ENCODE measurements at places on chromosomes 5 and 9. TPM values are rescaled to one million over a fixed set of nuclear protein-coding genes. Genes with fewer than 3 reads are reported as not detected.

DNA sequence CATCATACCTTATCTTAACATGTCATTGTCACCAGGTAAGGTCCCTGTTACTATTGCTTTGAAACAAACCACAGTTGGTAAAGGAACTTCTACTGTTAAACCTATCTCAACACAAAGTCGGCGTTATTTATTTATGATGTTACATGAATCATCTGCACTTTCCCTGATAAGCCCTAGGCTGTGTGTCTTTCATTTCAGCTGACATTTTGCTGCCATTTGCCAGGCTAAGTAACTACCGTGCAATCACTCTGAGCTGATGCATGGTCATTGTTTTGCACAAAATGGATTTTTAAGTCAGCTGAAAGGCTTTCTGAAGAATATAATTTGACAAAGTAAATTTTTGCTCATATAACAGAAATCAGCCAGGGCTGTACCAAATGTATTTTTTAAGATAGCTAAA, 546.5 kb downstream of the ZNF608 start:
- no peaks in the 10 kb centered on the region for H3K4me1 ChIP-seq
- H3K27me3 ChIP-seq, result no peaks in the 10 kb centered on the region
- no peaks in the 10 kb centered on the region for H3K36me3 ChIP-seq
- no peak overlapping the region for H3K27ac ChIP-seq

GRCh38 chr5:31585895-31586270, 53.0 kb upstream of the PDZD2 start:
- H3K36me3 ChIP-seq, result no peaks in the 10 kb centered on the region
- H3K27ac ChIP-seq, result no peak overlapping the region
- H3K4me1 ChIP-seq, result no peaks in the 10 kb centered on the region
- DNase-seq, result no peak
- H3K27me3 ChIP-seq, result no peaks in the 10 kb centered on the region

DNA sequence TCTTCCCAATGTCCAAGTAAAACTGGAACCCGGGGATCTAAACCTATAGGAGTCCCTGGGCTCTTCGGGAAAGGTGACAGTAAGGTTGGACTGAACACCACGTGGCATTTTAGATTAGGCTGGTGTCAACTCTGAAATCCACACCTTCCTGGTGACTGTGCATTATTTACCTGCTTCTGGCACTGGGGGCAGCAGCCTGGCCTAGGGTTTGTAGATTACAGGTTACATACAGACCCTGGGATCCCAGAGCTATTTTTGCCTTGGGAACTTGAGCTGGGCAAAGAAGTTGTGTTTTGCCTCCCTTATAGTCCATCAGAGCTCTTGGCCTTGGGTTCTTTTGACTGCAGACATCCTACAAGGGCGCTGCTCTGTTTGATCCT, 173.2 kb downstream of the DAB2IP start:
- no peak for DNase-seq
- no peak overlapping the region for H3K27ac ChIP-seq
- H3K36me3 ChIP-seq, result no peaks in the 10 kb centered on the region
- H3K27me3 ChIP-seq, result no peaks in the 10 kb centered on the region
- H3K4me1 ChIP-seq, result no peaks in the 10 kb centered on the region

GRCh38 chr5:128778474-128778873, 186.8 kb upstream of the SLC27A6 start:
- no peaks in the 10 kb centered on the region for H3K36me3 ChIP-seq
- DNase-seq, result no peak
- no peaks in the 10 kb centered on the region for H3K4me1 ChIP-seq
- H3K27ac ChIP-seq, result no peak overlapping the region
- no peak overlapping the region for H3K4me3 ChIP-seq
- no peaks in the 10 kb centered on the region for H3K27me3 ChIP-seq

DNA sequence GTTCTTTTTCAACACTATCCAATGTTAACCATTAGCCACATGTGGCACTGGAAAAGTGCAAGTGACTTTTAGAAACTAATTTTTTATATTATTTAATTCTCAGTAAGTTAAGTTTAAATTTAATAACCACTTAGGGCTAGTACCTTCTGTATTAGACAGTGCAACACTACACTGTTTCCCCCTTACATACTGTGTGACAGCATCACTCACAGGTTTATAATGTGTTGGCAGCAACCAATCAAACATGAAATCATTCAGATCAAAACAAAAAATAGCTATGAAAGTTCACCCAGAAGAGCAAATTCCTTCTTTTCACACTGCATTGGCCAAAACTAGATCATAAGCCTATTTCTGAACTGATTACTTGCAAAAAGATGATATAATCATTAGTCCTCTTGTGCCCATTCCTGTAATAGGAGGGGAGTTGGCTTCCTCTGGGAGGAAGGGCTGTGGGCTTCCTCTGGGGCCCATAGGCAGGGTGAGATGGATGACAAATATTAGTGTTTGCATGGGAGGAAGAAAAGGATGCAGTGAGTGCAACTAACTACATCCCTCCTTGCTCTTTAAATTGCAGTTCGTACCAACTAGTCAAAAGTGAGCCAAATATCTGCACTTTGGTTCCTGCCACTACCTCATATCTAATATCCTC, 708.1 kb upstream of the RGMB start:
- no peak for DNase-seq
- H3K4me1 ChIP-seq, result no peaks in the 10 kb centered on the region
- no peak overlapping the region for H3K27ac ChIP-seq
- no peaks in the 10 kb centered on the region for H3K27me3 ChIP-seq

- peaks cover 7% of the 10 kb centered on the region for H3K36me3 ChIP-seq
- no peaks in the 10 kb centered on the region for H3K4me1 ChIP-seq
- H3K4me3 ChIP-seq, result no peak overlapping the region
Measured at GRCh38 chr9:123070198-123070597, 36.7 kb downstream of the GPR21 start.

DNA sequence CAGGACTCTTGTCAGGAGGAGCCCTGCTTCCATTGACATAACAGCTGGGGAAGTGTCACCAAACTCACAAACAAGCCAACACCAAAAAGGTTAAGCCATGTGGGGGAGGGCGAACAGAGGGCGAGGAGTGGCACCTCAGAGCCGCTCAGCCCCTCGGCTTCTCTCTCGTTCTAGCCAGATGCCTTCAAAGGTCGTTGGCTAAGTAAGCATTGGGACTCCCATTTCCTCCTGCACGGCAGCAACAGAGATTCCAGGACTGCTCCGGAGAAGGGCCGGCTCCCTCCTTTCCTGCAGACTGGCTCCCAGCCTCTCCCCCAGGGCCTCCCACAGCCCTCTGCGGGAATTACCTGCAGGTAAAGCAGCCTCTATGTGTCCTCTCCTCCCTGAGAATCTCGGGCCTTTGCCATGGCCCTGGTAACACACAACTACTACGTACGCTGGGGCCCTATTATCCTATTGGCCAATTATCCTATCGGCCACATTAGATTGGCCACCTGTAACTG, 52.1 kb upstream of the RNU6ATAC start:
- H3K36me3 ChIP-seq, result no peaks in the 10 kb centered on the region
- no peaks in the 10 kb centered on the region for H3K27me3 ChIP-seq
- DNase-seq, result peak; percentile 76

DNA sequence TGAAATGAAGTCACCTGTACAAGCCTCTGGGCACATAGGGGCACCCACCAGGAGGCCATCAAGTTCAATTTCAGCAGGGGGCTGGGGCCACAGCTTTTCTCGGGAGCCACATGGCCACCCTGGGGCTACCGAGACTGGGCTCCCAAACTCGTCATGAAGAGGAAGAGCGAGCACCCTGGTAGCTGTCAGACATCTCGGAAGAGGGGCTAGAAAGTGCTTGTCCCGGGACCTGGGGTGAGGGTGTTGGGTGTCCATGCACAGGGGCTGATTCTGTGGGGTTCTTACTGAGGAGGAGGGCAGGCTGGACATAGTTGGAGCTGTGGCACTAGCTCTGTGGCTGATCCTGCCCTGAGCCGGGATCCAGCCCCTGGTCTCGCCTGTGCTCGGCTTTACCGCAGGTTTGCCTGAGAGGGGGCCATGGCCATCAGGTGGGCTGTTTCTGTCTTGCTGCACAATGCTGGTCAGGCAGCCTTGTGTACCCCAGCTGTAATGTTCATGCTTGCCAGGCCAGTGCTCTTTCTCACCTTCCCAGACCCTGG, 70.3 kb downstream of the PHF2 start:
- no peaks in the 10 kb centered on the region for H3K4me1 ChIP-seq
- no peaks in the 10 kb centered on the region for H3K27me3 ChIP-seq
- DNase-seq, result no peak
- H3K27ac ChIP-seq, result no peak overlapping the region

GRCh38 chr9:127943731-127944144, 6.1 kb upstream of the DPM2 start:
- peak; percentile 93 for DNase-seq
- H3K4me1 ChIP-seq, result peaks cover 25% of the 10 kb centered on the region
- H3K36me3 ChIP-seq, result peaks cover 23% of the 10 kb centered on the region
- H3K4me3 ChIP-seq, result no peak overlapping the region
- no peak overlapping the region for H3K27ac ChIP-seq
- H3K27me3 ChIP-seq, result no peaks in the 10 kb centered on the region

The SPINK7 gene
- total RNA-seq, result not detected

The PCDHB16 gene
- 5.1 TPM for total RNA-seq

The PCDHGA2 gene
- total RNA-seq, result 4.7 TPM

GRCh38 chr9:133256686-133257091, 18.3 kb downstream of the ABO start:
- H3K4me1 ChIP-seq, result peaks cover 20% of the 10 kb centered on the region
- peak overlapping the region; percentile 72 for H3K27ac ChIP-seq
- no peak overlapping the region for H3K4me3 ChIP-seq

The PLEKHG4B gene
- total RNA-seq, result 0.13 TPM

- no peaks in the 10 kb centered on the region for H3K36me3 ChIP-seq
- H3K27me3 ChIP-seq, result no peaks in the 10 kb centered on the region
- H3K4me3 ChIP-seq, result no peak overlapping the region
- DNase-seq, result no peak
- H3K4me1 ChIP-seq, result no peaks in the 10 kb centered on the region
Measured at GRCh38 chr9:89160806-89161205, 17.8 kb downstream of the SHC3 start.

The NPR3 gene
- 12.5 TPM for total RNA-seq

DNA sequence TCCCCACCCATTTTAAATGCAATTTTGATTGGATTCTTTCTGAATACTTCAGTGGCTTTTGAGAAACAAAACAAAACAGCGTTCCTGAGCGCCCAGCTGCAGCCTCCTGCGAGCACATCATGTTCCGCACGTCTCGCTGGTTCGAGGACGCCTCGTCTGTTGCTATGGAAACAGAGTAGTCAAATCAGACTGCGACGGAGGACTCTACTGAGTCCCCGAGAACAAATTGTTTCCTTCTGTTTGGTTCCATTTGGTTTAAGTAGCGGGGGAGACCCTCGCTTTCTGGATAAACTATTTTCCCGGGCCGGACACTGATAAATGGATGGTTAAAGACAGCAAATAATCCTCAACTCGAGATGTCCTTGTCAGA, 69.0 kb downstream of the SLC28A3 start:
- no peak overlapping the region for H3K27ac ChIP-seq
- DNase-seq, result peak; percentile 83
- H3K27me3 ChIP-seq, result no peaks in the 10 kb centered on the region
- no peaks in the 10 kb centered on the region for H3K36me3 ChIP-seq
- no peaks in the 10 kb centered on the region for H3K4me1 ChIP-seq

DNA sequence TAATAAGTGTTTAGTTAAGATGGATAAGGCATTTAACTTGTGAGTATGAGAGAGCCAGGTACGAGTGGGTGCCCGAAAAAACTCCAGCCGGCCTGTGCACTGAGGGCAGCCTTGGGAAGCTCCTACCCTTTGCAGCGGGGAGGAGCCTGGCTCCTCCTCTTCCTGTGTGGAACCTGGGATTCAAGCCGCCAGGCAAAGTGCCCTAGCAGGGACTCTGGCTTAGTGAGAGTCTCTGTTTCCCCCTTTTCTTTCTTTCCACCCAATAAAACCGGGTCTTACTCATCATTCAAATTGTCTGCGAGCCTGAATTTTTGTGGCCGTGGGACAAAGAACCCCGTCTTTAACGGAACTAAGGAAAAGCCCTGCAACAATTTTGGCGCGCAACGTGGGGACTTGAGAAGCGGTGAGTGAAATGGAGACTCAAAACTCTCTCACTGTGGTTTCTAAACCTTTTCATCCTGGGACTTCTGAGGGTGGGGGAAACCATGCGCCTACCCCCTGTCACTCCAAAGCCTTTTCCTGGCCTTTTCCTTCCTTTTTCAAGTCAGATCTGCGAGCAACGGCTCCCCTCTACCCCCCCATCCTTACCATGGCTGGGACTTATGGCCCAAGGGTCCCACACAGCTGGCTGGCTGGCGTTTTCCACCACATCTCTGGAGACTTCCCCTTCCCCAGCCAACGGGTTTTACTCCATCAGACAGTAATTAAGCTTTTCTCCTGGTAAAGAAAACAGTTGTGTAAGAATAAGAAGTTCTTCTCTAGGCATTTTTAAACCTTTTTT, 535.7 kb upstream of the ACO1 start:
- DNase-seq, result no peak
- H3K27me3 ChIP-seq, result no peaks in the 10 kb centered on the region

DNA sequence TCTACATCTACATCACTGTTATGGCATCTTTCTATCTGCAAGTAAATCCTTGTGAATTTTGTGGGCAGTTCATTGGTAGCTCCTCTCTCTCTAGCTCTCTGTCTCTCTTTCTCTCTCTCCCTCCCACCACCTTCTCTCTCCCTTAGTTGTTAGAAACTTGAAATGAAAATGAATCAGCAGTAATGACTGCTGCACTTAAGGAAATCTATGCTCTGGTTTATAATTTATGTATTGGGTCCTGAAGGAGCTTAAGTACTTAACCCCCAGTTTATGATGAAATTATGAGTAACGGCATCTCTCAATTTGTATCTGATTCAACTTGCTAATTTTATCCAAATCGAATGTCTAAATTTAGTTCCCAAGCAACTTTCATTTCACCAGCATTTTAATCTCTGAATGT, 52.0 kb upstream of the PTGER4 start:
- H3K4me1 ChIP-seq, result no peaks in the 10 kb centered on the region
- H3K4me3 ChIP-seq, result no peak overlapping the region
- H3K27me3 ChIP-seq, result no peaks in the 10 kb centered on the region
- H3K36me3 ChIP-seq, result no peaks in the 10 kb centered on the region

The CSF1R gene
- total RNA-seq, result 55.8 TPM

The KCNMB1 gene
- total RNA-seq, result 4.5 TPM

DNA sequence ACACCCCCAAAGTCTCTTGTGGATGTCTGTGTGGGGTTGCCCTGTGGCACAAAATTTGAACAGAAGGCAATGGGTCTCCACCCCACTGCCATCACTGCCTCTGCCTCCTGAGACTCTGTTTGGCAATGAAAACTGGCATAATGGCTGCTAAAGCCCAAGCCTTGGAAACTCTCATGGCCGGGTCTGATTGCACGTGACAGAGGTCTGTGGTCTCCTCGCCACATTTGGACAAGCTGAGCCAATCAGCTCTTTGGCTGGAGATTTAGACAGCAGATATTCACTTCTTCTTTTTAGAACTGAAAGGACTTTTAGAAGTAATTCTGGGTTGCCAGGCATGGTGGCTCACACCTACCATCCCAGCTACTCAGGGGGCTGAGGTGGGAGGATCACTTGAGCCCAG, 5.5 kb downstream of the GGTA1 start:
- no peaks in the 10 kb centered on the region for H3K27me3 ChIP-seq
- H3K4me1 ChIP-seq, result no peaks in the 10 kb centered on the region
- no peak overlapping the region for H3K27ac ChIP-seq

DNA sequence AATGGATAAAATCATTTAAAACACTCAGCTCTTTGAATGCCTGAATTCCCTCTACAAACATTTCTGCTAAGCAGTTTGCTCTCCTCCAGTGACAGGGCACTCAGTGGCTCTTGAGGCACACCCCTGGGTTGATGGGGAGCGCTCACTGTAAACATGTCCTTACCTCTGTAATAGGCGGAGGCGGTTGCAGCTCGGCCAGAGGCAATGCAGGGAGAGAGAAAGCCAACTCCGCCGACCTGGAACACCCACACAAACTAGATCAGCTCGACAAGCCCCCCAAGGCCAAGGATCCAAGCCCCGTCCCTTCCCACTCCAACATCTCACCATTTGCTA, 329 bp downstream of the CDC23 start:
- H3K27ac ChIP-seq, result peak overlapping the region; percentile 68
- no peaks in the 10 kb centered on the region for H3K27me3 ChIP-seq
- H3K4me1 ChIP-seq, result no peaks in the 10 kb centered on the region
- peak overlapping the region; percentile 94 for H3K4me3 ChIP-seq

The RUSC2 gene
- 27.3 TPM for total RNA-seq
